ENCODE measurements at places on chromosomes 1 and 21.

DNA sequence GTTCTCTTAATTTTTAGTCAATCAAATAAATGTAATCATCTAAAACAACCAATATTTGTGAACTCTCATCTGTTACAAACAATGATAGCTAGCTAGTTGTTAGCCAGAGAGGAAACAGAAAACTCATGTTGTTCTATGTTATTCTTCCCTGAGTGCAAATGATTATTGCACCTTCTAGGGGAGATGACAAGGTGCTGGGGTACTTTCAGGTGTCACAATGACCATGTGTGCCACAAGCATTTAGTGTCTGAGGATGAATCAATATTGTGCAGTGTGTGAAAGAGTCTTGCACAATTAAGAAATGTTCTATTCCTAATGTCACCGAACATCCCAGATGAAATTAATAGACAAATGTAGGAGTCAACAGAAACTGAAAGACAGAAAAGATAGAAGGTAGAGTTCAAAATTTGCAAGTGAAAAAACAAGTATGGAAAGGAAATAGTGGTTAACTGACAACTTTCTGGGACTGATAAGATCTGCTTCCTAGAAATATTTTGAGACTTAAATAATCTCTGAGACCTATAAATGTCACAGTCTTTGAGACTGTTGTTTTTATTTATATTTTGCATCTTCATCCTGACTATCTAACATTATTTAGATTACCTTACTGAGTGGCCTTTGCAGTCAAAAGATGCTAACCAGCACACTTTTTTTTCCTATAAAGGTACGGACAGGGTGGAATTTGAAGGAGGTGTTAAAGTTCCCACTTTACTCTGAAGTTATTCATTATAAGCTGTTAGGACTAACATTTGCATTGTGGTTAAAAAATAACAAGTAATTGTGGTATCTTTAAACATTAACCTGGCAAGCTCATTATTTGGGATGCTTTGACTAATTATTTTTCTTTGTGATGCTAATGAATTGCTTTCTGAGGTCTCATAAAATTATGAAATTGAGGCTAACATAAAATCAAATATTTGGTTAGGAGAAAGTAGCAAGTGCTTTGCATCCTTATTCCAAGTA lies 21.6 kb upstream of the DPYD start:
- no peak for DNase-seq

DNA sequence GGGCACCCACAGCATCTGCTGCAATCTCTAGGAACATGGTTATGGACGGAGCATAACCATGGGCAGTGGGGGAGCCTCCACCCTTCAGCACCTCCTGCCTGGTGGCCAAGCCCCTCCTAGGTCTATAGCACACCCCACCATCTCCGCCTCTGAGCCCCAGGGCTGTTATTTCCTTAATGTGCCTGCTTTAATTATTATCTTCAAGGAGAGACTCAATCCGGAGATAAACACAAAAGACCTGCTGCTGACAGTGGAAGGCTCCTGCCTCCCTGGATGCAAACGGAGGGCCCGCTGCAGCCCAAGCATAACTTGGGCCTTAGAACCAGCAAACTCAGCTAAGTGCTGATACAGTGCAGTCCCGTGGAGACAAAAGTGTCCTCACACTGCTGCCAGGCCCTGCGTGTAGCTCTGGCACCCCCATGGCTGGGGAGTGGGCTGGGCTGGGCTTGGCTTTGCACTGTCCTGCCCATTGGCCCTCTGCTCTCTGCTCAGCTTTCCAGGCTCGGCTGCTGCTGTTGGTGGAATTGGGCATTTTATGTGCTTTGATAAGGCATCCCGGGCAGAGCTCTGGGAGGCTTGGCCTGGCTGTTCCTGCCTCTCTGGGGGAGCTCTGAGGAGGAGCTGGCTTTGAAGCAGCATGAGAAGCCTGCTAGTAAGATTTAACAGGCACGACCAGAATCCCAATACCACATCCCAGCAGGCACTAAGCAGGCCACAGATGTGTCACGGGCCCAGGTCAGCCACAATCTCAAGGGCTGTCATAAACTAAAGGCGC lies 620.2 kb downstream of the PTPRU start:
- peak; percentile 50 for DNase-seq

GRCh38 chr1:60615666-60616065 lies 466.7 kb upstream of the NFIA start:
- DNase-seq: no peak

DNA sequence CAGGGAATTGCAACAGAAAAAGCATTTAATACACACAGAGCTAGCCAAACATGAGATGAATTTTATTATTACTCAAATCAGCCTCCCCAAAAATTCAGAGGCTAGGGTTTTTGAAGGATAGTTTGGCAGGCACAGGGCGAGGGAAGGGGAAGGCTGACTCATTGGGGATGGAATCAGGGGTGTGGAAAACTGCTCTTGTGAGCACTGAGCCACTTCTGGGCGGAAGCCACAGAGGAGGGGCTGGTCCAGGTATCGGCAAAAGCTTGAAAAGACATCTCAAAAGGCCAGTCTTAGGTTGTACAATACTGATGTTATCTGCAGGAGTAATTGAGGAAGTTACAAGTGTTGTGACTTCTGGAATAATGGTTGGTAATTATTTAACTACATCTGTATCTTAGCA lies 109.4 kb downstream of the TLR5 start:
- no peak for DNase-seq

- no peak for DNase-seq
Measured at GRCh38 chr1:98286656-98287055, 365.8 kb upstream of the DPYD start.

GRCh38 chr1:29335573-29335972 lies 99.3 kb downstream of the PTPRU start:
- no peak for DNase-seq

DNA sequence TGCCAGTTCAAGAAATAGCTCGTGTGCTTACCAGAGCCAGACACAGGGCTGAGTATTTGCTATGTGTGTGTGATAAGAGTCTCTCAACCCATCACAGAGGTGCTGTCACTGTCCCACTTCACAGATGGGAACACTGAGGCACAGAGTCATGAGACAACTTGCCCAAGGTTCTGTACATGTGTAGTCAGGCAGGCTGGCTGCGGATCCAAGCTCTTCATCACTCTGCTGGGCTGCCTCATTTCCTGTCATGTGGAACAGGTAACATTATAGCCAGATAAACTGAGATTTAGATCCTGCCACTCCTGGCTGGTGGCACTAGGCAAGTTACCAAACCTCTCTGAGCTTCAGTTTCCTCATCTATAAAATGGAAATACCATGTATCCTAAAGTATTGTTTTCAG lies 77.8 kb downstream of the ITPKB start:
- DNase-seq: no peak

- no peak for DNase-seq
Measured at GRCh38 chr1:181319907-181320306, 163.4 kb upstream of the CACNA1E start.

GRCh38 chr1:154996966-154997701 lies 3.7 kb downstream of the LENEP start:
- DNase-seq: peak; percentile 39

DNA sequence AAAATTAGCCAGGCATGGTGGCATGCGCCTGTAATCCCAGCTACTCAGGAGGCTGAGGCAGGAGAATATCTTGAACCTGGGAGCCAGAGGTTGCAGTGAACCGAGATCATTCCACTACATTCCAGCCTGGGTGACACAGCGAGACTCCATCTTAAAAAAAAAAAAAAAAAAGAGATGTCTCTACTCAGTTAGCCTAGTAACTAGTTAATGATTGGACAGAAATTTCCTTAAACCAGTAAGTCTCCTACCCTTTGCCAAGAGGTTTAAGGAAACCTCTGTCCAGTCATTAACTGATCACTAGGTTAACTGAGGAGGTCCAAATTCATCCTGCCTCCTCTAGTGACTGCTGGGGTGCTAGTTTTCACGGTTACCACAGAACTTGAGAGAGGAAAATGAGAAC lies 143.9 kb upstream of the UBE2U start:
- no peak for DNase-seq

DNA sequence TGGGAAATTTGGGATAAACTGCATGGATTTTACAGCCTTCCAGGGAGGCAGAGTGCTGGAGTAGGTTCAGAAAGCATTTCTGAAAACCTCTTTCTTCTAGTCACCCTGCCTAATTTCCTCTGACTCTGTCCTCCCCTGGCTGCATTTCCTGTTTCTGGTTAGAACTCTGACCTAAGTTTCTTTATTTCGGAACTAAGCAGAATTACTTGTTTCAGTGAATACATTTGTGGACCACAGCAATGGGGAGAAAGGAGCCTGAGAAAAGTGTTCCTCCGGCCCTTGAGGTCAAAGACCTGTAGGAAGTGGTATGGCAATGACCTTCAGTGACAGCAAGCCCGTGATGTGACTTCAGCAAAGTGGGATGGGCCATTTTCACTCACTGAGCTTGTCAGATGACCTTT lies 173.4 kb upstream of the RUNX1 start:
- no peak for DNase-seq

GRCh38 chr1:175508320-175509110 lies 234.9 kb downstream of the TNR start:
- no peak for DNase-seq

DNA sequence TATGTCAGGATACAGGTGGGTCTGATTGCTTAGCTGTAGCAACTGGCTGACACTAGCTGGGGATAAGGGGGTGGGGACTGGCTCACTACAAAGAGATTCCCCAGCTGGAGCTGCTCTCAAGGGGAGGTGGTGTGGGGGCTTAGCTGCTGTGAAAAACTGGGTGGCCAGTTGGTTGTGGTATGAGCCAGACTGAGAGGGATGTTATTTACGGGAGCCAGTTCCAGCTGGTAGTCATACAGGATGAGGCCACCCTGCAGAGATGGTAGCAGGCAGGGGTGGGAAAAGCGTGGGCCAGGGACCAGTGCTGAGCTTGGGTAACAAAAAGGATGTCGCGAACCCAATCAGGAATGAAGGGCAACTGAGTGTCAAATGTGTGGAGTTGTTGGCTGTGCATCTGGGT lies 204.0 kb upstream of the C21orf91 start:
- peak; percentile 46 for DNase-seq

- no peak for DNase-seq
Measured at GRCh38 chr1:201582705-201583442, 43.9 kb downstream of the NAV1 start.

- peak; percentile 46 for DNase-seq
Measured at GRCh38 chr1:38133304-38133703, 86.7 kb upstream of the POU3F1 start.

GRCh38 chr1:152442765-152443164 lies 28.7 kb upstream of the CRNN start:
- DNase-seq: no peak

DNA sequence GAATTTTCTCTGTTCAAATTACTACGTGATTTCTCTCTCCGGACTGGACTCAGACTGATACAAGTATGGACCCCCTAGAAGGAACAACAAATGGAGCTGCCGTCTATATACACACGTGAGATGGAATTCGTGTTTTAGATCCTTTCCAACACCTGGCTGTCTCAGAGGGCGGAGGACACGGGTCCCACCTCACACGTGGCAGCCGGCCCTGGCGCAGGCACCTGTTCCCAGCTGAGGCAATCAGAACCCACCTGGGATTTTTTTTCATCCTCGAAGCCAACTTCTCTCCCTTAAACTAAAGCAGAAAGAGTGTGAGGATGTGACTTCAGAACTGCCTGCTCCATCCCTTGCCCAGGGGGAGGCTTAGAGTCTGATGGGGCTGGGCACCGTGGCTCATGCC lies 34.1 kb upstream of the SCCPDH start:
- no peak for DNase-seq

DNA sequence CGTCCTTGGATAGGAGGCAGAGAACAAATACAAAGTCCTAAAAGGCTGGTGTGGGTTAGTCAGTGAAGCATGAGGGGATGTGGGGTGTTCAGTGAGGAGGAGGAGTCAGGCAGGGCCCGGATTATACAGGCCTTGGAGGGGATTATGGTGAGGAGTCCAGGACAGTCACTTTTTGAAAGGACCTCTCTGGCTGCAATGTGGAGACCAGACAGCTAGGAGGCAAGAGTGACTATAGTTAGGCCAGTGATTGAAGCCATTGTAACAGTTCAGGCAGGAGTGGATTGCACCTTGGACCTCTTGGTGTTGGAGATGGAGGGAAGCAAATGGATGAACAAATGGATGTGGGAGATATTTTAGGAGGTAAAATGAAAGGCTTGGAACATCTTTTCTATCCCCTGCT lies 115.8 kb downstream of the C1orf94 start:
- peak; percentile 55 for DNase-seq

DNA sequence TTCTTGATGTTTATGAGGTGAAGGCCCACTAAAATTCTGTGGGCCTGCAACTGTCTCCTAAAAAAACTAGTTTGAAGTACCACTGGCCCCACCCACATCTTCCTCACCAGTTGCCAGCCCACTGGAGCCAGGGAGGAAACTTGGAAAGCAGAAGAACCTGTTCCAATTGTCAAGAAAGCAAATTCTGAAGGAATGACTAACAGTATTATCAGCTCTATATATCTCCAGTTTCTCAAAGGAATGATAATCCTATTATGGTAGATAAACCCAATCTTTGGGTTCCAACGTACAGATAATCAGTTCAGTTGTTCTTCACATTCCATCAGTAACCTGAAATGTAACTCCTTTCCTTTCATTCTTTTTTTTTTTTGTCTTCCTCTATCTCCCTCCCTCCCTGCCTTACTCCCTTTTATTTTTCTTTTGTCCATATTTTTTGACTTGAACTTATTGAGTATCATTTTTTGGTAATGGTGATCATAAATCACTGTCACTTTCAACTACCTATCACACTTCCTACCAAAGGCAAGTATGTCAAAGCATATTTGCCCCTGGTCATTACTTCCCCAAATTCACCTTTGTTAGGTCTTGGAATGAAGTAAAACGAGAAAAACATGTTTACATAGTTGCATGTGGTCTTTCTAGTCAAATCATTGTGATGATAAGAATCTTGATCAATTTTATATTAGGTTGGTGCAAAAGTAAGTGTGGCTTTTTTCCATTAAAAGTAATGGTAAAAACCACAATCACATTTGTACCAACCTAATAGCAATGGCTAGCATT lies 943.4 kb downstream of the TTLL7 start:
- DNase-seq: no peak

DNA sequence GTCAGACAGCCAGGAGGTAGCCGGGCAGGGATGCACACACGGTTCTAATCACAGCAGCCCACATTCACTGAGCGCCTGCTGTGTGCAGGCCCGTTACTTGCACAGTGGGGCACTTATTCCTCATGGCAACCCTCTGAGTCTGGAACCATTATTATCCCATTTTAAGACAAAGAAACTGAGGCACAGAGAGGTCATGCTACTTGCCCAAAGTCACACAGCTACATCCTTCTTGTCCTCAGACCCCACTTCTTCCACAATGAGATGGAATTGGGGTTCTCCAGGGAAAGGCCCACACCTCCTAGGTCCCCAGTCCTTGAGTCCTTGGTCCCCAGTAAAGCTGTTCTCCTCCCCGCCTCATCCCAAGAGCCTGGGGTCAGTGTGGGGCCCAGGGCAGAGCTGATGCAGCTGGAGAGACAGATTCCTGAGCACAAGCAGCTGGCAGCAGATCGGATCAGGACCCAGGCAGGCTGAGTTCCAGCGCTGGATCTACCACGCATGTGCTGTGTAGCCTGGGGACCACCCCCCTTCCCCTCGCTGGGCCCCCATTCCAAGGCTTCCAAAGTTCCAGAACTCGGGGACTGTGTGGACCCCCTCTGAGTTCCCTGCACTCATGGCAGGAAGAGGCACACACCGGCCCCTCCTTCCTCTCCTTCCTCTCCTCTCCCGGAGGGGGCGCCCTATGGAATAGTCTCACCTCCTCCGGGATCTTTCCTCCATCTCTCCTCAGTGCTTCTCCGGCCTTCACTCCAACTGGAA lies 393.4 kb downstream of the MATN1 start:
- peak; percentile 42 for DNase-seq

GRCh38 chr1:235882816-235883215 lies 16.1 kb upstream of the LYST start:
- peak; percentile 27 for DNase-seq
